OCI-LY7 (cell line): ENCODE measurements at places on chromosomes 7 and 10.

- DNase-seq, result no peak
These were observed 67.6 kb downstream of the DNMBP start for GRCh38 chr10:99941942-99942820.

DNA sequence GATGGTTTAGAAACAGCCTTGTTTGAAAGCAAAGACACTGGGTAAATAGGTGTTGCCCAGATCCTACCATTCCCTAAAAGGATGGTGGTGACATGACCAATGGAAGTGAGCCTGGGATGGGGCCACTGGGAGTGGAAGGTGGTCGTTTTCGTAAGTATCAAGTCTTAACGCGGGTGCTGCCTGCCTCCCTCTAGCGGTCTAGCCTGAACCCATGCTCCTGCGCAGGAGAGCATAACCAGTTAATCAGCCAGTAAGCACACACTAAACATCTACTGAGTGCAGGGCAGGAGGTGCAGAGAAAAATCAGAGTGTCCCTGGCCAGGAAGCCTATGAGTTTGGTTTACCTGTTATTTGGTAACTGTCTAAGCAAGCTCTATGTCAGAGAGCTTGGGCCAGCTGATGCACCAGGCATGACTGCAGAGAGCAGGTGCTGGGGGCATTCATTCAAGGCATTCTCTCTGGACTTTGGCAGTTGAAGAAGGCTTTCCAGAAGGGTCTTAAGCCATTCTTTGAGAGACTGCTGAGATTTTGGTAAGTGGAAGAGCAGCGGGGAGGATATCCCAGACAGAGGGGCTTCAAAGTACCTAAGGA, 930 bp downstream of the GARIN1A start:
- DNase-seq, result peak; percentile 36

DNA sequence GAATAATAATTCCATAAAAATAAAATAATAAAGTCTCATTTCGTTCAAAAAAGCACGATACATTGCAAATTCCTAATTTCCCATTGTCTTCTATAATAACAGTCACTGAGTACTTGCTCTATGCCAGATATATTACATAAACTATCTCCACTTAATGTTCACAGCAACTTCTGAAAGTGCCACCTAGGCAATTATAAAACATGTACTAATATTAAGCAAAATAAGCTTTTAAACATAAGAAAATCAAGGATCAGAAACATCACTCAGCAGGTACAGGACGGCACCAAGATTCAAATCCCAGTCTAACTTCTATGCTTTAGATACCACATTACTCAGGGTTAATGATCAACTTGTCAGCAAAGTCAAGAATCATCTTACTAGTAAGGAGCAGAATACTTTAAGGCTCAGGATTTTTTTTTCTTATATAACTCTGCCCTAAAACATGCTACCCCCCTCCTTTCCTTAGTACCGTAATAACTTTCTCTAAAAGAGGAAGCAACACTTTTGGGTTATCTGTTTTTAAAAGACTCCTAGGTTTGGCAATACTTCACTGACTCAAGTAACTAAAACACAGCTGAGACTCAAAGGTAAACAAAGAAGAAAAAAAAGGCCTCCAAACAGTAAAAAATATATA, 51.3 kb downstream of the USP6NL start:
- DNase-seq, result peak; percentile 74

DNA sequence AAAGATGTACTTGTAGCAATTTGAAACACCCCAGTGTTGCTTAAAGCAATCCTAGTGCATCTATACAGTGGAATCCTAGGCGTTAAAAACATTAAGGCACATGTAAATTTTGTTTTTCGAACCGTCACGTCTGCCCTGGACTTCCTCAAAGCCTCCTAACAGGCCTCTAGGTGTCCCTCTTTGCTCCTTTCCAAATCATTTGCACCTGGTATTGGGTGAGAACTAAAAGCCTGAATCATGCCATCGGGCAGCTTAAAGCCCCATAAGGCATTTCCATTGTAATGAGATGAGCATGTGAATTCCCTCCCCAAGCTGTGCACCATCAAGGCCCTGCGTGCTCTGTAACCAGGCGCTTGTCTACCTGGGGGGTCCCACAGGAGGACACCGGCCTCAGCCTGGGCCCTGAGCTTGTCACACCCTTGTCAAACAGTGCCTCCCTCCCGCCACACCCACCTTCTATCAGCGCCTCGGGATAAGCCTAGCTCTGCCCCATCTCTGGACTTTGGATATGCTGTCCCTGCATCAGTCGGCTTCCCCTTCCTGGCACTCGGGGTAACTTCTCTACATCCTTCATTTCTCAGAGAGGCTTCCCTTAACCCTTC, 89.2 kb downstream of the WDR11 start:
- peak; percentile 11 for DNase-seq

- no peak for DNase-seq
These were observed 638.5 kb upstream of the DPP6 start for GRCh38 chr7:153413540-153414287.

- no peak for DNase-seq
These were observed 130.2 kb upstream of the CNTNAP2 start for GRCh38 chr7:145986248-145986874.

GRCh38 chr10:91409069-91409868, 875 bp upstream of the HECTD2 start:
- DNase-seq, result peak; percentile 2

DNA sequence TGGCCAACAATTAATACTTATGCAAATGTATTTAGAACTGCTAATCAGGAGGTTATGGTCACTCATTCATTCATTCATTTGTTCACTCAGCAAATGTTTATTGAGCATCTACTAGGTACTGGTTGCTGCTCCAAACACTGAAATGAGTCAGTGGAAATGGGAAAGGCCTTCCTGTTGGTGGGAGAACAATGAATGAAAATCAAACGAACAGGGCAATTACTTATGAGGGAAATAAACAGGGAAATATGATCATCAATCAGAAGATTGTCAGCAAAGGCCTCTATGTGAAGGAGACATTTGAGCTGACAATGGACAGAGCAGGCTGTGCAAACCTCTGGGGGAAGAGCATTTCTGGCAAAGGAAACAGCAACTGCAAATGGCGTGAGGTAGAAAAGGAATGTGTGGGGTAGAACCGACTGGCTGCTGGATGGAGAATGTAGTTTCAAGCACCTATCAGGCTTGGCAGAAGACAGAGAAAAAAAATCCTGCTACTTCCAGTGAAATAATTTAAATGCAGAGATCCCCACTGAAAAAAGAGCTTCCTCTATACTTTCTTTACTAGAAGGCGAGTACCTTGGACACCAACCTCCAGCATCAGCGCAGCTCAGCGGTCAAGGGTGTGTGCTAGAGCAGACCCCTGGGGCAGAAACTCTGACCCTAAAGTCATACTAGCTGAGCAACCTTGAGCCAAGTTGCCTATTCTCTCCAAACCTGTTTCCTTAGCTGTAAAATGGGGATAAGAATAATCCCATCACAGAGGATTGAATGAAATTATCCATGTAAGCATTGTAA, 108.8 kb upstream of the EEPD1 start:
- DNase-seq, result no peak

GRCh38 chr7:4998244-4998643, 39.3 kb upstream of the MMD2 start:
- no peak for DNase-seq

DNA sequence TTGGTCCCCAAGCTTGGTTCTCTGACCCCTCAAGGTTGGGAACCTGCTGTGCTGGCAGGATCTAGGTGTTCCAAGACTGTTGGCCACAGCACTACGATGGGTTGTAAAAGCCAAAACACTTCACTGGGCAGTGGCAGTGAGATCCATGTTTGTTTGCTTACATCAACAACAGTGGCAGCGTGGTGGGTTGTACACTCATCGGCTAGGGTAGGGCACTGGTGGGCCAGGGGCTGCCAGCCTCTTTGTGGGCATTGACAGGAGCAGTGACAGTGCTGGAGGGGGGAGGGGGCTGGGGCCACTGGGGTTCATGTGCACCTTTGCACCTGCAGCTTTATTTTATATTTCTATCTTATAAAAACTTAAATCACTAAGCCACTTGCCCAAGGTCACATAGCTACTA, 126.7 kb upstream of the ZWINT start:
- DNase-seq, result no peak

- no peak for DNase-seq
These were observed 128.8 kb upstream of the SMIM30 start for GRCh38 chr7:113247198-113247597.

DNA sequence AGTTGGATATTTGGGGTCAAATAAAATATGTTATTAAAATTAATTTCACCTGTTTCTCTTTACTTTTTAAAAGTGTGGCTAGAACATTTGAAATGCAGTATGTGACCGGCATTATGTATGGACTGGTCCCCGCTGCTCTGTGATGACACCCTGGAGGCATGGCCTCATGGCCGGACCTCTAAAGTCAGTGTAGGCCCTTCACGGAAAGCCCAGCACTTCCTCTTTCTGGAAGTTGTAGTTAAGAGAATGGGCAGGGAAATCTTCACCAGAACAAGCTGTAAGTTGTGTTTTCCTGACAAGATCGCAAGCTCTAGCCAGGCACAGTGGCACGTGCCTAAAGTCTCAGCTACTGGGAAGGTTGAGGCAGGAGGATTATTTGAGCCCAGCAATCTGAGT, 38.3 kb upstream of the SRGN start:
- DNase-seq, result no peak
